ENCODE measurements at places on chromosomes 5 and 9. TPM values are rescaled to one million over a fixed set of nuclear protein-coding genes. Genes with fewer than 3 reads are reported as not detected.

GABRP gene
- 0.21 TPM for total RNA-seq

CLIC3 gene
- not detected for total RNA-seq

DNA sequence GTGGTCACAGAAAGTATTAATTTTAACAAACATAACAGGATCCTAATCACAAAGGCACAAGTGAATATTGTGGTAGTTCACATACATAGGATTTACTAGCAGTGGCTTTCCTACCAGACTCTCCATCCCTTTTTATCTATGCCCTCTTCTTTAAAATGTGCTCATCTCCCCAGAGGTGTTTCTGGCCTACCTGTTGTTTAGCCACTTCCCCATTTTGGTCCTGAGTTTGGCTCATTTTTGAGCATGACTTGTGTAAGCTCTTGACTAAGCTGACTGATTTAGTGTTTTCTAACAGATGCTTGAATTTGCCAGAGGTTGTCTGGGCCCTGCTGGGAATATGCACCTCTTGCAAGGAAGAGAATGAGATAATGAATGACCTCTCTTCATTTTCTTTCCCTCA lies 517.7 kb upstream of the CLINT1 start:
- no peak for DNase-seq
- H3K27me3 ChIP-seq, result no peaks in the 10 kb centered on the region
- H3K27ac ChIP-seq, result no peak overlapping the region
- no peak overlapping the region for H3K4me3 ChIP-seq
- no peaks in the 10 kb centered on the region for H3K36me3 ChIP-seq
- H3K4me1 ChIP-seq, result no peaks in the 10 kb centered on the region

GRCh38 chr5:172293054-172293744 lies 9.6 kb upstream of the UBTD2 start:
- H3K4me3 ChIP-seq, result no peak overlapping the region
- peak; percentile 93 for DNase-seq
- H3K27me3 ChIP-seq, result no peaks in the 10 kb centered on the region
- H3K27ac ChIP-seq, result peak overlapping the region; percentile 30

GRCh38 chr5:89849830-89850512 lies 559.6 kb downstream of the CETN3 start:
- no peaks in the 10 kb centered on the region for H3K36me3 ChIP-seq
- DNase-seq, result no peak
- no peak overlapping the region for H3K4me3 ChIP-seq

GRCh38 chr9:72424131-72424530 lies 59.1 kb upstream of the ZFAND5 start:
- H3K27ac ChIP-seq, result no peak overlapping the region
- no peak overlapping the region for H3K4me3 ChIP-seq
- H3K4me1 ChIP-seq, result no peaks in the 10 kb centered on the region

GRCh38 chr9:33472171-33472880 lies 1.4 kb downstream of the NOL6 start:
- no peaks in the 10 kb centered on the region for H3K36me3 ChIP-seq
- peaks cover 17% of the 10 kb centered on the region for H3K4me1 ChIP-seq
- DNase-seq, result no peak
- no peak overlapping the region for H3K27ac ChIP-seq
- H3K4me3 ChIP-seq, result peak overlapping the region; percentile 89
- H3K27me3 ChIP-seq, result no peaks in the 10 kb centered on the region

GRCh38 chr9:113511856-113512761 lies 48.6 kb downstream of the RGS3 start:
- no peaks in the 10 kb centered on the region for H3K27me3 ChIP-seq
- H3K36me3 ChIP-seq, result no peaks in the 10 kb centered on the region
- H3K4me3 ChIP-seq, result no peak overlapping the region
- H3K27ac ChIP-seq, result no peak overlapping the region

AK1 gene
- total RNA-seq, result 54.8 TPM

C5orf63 gene
- total RNA-seq, result 1.6 TPM

PTPRD gene
- total RNA-seq, result 1.4 TPM

All from adrenal gland (tissue), 19 donors.